ENCODE measurements at places on chromosomes 12 and 14.
A peak's percentile ranks its signal among the peaks of the same experiment; 100 is the strongest.

- DNase-seq = no peak
Measured at GRCh38 chr12:72832024-72832423, 559.9 kb downstream of the TRHDE start.

DNA sequence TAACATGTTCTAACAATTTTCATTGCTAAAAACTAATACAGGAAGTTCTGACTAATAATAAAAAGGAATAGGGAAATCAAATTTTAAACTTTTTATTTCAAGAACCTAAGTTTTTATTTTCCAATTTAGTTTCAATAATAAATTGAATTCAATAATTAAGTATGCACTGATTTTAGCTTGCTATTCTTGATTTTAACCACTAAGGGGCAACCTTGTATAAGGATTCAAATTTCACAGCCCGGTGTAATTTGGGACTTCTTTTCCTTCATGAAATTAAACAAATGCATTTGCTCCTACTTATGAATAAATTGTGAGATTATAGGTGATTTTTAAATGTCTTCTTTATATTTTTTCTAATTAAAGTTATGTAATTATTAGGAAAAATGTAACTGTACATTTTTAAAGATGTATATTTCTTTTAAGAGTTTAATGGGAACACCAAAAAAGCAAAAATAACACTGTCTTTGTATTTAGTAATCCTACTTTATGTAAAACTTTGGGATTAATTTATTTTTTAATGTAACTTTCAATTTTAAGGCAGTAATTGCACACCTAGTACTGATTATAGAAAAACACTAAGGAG lies 241.4 kb upstream of the PDZRN4 start:
- peak; percentile 52 for DNase-seq

DNA sequence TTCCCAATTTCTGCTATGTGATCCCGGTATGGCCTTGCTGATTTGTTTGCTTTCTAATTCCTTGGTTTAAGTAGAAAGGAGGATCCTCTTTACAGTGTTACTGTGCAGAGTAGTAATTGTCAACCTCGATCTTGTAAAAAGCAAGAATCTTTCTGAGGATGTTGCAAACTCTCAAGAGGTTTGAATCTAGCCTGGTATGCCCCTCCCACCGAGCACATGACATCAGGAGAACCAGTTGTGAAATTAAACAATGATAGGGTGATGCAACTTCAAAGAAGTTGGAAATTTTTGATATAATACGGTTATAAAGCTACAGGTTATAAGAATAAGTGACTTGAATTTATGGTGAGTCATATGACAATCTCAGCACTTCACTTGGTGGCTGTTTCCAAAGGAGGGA lies 35.0 kb upstream of the FUT8 start:
- DNase-seq = peak; percentile 70

DNA sequence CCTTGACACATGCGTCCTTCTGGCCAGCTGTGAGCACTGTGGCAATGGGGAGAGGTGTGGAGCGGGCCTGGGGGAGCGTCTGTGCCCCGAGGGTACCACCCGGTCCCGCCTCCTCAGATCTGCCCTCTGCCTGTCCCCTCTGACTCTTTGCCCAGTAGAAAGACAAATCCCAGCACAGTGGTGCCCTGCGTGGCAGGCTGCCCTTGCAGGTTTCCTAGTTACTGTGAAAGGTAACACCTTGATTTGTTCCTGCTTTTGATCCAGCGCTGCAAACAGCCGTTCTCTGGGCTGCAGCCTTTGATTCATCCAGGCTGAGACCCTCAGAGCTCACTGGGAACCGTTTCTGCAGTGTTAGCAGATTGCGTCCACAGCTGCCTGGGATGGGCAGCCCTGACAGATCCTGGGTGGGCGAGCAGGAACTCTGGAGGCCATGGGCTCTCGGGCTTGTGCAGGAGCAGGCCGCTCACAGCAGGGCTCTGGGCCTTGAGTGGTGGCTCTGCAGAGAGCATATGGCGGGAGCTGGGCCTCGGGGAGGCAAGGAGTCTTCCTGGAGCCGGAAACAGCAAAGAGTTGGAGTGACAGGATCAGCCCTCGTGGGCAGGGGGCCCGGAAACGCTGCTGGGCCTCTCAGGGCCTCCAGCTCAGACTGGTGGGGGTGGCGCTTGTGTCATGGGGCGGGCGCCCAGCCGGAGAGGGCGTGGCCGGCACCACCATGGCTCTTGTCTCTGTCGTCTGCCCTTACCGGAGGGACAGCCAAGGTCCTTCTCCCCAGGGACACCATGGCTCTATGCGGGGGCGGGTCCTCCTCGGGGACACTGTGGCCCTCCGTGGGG lies 16.6 kb downstream of the FBRSL1 start:
- DNase-seq = peak; percentile 64

DNA sequence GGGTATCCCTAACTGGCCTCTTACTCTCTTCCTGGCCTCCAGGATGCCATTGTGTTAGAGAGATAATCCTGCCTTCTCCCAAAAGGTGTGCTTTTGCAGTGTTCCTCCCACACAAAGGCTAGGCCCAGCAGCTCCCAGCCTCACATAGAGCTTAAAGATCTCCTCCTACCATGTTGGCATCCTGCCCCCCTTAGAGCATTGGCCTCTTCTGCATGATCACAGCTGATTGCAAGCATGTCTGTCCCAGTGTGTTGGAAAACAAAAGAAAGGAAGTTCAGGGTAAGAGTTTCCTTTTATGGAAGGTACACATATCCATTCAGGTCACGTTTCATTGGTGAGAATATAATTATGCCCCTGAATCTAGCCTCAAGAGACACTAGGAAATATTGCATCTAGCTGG lies 405.4 kb downstream of the TMTC2 start:
- DNase-seq = no peak

DNA sequence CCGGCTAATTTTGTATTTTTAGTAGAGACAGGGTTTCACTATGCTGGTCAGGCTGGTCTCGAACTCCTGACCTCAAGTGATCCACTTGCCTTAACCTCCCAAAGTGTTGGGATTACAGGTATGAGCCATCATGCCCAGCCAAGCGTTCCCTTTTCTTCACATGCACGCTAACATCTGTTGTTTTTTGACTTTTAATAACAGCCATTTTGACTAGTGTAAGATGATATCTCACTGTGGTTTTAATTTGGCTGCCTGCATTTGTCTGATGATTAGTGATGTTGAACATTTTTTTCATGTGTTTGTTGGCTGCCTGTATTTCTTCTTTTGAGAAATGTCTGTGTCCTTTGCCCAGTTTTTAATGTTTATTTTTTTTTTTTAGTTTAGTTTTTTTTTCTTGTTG lies 10.2 kb upstream of the YARS2 start:
- DNase-seq = peak; percentile 22

DNA sequence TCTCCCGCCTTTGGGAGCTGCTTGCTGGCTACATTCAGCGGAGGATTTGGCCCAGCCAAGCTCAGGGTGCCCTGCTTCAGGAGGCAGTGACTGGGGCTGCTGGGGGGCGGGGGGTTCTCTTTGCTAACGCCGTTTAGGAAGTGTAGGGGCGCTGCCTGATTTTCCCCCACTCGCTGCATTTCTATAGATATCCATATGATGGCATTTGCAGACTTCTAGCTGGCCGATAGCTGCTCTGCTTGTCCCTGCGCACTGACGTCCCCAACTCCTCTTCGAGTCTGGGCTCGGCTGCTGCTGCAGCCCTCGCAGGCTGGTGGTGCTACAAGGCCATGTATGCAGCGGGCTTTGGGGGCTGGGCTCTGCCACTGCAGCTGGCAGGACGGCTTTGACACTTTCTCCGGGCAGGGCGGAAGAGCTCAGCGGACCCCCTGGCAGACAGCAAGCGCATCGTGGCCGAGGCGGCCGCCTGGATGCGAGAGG lies 3.1 kb downstream of the LRFN5 start:
- peak; percentile 74 for DNase-seq

- DNase-seq = no peak
Measured at GRCh38 chr14:74089251-74090020, 4.7 kb downstream of the LIN52 start.

DNA sequence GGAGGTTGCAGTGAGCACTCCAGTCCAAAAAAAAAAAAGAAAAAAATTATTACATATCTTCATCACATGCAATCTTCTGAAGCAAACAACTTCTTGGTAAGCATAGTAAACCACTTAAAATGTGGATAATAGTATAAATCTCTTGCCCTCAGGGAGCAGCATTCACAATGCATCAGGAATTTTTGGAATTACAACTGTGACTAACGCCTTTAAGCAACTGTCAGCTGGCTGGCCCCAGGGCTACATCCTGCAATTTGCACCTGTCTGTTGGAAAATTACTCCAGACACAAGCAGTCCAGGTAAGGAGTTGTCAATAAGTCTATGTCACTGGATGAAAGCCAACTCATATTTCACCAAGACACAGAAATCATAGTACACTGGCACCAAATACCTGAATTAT lies 5.5 kb upstream of the SLC7A7 start:
- DNase-seq = peak; percentile 11

DNA sequence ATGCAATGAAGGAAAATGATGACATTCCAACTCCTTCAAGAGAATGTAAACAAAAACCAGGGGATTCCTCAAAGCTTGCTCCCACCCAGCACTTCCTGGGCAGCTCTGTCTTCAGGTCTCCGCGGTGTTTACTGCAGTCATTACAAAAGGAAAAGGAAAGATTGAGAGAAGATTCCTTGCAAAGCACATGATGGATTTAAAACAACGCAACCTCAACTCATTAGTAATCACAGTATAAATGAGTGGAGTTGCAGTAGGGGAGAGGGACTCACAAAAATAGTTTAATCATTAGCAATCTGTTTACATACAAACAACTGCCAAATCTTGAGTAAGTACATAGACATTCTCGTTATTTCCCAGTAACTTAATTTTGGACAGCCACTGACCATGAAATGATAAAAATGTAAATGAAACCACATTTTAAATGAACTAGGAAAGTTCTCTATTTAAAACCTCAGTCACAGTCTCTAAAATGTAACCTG lies 49.7 kb upstream of the OVCH1 start:
- peak; percentile 82 for DNase-seq

- DNase-seq = no peak
Measured at GRCh38 chr14:21287168-21287567, 7.3 kb downstream of the RPGRIP1 start.

DNA sequence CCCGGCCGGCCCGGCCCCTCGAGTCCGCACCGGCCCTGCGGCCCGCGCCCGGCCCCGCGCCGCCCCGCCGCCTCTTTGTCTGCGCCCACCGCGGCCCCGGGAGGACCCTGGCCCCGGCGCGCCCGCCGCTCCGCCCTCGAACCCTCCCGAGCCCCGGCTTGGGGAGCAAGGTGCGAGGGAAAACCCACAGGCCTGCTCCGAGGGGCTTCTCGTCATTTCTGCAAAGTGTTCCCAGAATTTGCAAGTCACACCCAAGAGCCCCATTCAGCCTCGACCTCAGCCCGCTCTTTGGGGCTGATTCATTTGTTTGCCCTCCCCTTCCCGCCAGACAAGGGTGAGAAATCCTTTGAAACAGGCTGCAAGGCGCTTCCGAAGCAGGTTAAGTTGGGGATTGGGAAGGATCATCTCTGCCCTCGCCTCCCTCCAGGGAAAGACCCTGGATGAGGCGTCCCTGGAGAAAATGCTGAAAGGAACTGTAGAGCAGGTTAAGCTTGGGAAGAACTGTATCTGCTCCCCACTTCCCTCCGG lies 325 bp upstream of the CLIP1 start:
- peak; percentile 71 for DNase-seq

- DNase-seq = peak; percentile 50
Measured at GRCh38 chr14:70045844-70046535, 142.8 kb downstream of the SLC8A3 start.

GRCh38 chr12:123232472-123232806 lies 502 bp downstream of the MPHOSPH9 start:
- DNase-seq = no peak

GRCh38 chr12:103640831-103641230 lies 53.8 kb downstream of the STAB2 start:
- DNase-seq = no peak

DNA sequence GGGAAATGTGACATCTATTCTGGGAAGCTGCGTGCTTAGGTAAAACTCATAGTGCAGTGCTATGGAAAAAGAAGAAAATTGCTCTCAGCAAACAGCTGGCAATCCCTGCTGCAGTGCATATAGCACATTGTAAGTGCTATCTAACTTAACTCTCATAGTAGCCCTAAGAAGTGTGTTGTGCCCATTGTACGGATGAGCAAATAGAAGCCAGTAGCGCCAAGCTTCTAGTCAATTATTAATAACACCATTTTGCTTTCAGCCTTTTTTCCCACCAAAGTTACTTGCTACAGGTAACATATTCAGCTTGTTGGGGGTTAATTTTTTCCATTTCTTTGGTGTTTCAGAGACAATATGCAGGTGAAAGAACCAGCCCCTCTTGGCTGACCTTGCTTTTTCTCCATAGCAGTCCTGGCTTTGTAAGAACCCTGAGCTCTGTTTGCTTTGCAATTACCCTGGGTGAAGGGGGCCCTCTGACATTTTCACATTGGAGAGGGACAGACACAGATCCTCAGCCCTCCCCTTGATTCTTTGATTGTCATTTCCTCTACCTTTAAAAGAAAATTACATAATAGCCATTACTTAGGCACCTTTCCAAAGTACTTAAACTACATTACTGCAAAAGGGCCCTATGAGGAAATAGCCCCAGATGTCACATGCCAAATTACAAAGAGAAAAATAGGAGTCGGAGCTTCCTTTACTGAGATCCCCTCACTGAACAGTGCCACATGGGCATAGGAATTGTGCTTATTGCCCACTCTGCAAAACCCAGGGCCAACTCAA lies 576.2 kb upstream of the TBX3 start:
- no peak for DNase-seq

DNA sequence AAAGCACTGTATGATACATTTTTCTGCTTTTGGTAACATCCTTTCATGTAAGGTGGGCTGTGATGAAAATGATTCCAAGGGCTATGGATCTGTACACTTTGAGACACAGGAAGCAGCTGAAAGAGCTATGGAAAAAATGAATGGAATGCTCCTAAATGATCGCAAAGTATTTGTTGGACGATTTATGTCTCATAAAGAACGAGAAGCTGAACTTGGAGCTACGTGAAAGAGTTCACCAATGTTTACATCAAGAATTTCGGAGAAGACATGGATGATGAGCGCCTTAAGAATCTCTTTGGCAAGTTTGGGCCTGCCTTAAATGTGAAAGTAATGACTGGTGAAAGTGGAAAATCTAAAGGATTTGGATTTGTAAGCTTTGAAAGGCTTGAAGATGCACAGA lies 22.1 kb upstream of the SRGAP1 start:
- DNase-seq = peak; percentile 16

DNA sequence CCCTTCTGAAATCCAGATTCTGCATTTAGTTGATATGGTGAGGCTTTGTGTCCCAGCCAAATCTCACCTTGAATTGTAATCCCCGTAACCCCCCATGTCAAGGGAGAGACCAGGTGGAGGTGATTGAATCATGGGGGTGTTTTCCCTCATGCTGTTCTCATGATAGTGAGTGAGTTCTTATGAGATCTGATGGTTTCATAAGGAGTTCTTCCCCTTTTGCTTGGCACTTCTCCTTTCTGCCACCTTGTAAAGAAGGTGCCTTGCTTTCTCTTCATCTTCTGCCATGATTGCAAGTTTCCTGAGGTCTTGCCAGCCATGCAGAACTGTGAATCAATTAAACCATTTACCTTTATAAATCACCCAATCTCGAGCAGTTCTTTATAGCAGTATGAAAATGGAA lies 23.1 kb upstream of the C12orf42 start:
- no peak for DNase-seq

- peak; percentile 98 for DNase-seq
Measured at GRCh38 chr14:35336494-35337268, 44.5 kb downstream of the PSMA6 start.
